ENCODE measurements at places on chromosomes 1 and 21.
A peak's percentile ranks its signal among the peaks of the same experiment; 100 is the strongest.

DNA sequence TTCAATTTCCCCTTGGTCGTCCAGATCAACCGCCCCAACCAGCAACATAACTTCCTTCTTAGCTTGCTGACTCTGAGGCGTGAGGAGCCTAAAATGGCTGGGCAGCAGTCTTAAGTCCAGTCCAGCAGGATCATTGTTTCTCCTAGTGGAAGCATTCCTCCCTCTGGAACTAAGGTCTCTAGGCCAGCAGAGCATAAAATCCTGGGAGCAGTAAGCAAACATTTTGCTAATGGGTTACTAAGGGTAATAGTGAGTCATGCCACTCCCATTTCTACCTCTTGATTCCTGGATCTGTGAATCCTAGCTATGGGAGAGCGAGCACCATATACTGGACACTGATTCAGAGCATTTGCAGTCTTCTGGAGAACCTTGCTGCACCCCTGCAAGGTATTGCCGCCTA, 59.9 kb downstream of the ADSS2 start:
- DNase-seq, result no peak

DNA sequence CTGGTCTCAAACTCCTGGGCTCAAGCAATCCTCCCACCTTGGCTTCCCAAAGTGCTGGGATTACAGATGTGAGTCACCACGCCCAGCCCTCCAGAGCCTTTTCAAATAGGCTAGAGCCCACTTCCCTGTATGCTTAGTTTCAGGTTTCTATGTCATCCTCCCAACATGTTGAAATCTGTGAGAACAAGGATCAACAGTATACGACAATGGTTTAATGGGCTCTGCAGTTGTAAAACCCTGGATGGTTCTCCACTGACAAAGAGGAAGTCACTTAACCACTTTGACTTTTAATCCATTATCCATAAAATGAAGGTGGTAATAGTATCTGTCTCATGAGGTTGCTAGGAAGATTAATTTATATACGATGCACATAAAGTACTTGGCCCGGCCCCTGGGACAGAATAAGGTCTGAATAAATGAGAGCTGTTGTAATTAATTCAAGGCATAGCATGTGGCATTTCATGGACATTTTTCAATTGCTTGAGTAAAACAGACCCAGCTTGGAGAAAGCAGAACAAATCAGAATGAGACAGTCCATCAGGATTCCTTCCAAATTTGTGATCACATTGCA, 113.9 kb upstream of the ZNF648 start:
- DNase-seq, result peak; percentile 94

- DNase-seq, result no peak
Observed at GRCh38 chr1:17075470-17076255, 21.8 kb upstream of the SDHB start.

DNA sequence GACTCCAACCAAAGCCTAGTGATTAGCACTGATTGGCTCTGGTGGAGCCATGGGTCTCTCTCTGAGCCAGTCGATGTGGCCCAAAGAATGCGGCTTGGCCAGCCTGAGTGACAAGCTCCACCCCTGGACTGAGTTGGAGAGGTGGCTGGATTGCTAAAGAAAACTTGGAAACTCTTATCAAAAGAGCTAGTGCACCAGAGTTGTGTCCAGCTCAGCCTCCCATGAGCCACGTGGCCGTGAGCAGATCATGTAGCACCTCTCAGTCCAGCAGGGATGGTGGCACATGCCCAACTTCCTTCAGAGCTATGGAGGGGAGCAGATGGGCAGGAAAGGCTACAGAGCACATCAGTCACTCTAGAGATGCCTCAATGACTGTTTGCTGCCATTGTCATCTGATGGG, 142.8 kb upstream of the VAMP3 start:
- DNase-seq, result no peak

DNA sequence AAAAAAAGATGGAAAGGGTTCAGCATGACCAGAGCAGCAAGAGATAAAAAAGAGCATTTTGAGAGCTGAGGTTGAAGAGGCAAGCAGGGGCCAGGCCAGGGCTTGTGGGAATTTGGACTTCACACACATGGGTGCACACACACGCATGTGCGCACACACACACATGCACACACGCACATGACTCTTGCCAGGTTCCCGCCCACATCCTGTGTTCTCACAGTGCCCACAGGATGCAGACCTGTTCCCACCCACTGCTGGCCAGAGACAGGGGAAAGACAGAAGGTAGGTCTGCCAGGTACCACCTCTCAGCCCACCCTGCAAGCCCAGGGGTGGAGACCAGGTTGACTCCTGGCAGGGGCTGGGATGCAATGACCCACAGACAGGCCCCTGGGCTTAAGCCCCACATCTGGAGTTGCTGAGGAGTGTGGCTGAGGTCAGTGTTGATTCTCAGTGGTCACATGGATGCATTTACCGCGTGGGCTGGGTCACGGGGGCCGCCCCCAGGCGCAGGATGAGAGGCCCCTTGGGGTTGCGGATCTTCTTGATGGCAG, 4.4 kb downstream of the COL16A1 start:
- no peak for DNase-seq

GRCh38 chr1:164958982-164959768, 397.3 kb downstream of the LMX1A start:
- DNase-seq, result no peak

DNA sequence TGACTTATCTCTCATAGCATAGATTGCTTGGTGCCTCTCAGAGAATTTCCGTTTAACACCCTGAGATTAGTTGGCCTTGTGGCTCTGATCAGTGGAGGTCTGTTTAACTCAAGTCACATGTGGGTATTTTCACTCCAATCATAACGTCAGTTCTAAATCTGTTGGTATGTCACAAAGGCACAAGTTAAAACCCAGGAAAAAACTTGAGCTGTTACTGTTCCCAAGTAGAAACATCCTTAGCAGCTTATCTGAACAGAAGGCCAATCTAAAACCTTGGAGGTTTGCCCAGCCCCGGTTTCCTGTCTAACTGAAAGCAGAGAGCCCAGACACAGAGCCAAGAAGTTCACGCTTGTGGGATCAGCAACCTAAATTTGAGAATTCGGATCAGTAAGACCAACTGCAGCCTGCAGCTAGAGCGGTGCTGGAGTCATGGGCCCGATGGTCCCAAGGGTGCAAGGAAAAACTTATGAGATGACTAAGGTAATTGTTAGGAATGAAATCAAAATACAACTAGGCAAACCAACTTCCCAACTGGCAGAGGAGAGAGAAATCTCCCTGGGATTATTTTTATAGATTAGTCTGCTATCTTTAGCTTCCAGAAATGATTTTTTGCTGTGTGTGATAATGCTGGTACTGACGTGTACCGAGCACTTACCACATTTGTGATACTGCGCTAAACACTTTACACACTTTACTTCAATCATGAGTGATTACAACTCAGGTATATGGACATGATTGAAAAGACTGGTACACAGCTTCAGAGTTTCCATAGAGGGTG, 90.2 kb upstream of the C1orf21 start:
- DNase-seq, result no peak

DNA sequence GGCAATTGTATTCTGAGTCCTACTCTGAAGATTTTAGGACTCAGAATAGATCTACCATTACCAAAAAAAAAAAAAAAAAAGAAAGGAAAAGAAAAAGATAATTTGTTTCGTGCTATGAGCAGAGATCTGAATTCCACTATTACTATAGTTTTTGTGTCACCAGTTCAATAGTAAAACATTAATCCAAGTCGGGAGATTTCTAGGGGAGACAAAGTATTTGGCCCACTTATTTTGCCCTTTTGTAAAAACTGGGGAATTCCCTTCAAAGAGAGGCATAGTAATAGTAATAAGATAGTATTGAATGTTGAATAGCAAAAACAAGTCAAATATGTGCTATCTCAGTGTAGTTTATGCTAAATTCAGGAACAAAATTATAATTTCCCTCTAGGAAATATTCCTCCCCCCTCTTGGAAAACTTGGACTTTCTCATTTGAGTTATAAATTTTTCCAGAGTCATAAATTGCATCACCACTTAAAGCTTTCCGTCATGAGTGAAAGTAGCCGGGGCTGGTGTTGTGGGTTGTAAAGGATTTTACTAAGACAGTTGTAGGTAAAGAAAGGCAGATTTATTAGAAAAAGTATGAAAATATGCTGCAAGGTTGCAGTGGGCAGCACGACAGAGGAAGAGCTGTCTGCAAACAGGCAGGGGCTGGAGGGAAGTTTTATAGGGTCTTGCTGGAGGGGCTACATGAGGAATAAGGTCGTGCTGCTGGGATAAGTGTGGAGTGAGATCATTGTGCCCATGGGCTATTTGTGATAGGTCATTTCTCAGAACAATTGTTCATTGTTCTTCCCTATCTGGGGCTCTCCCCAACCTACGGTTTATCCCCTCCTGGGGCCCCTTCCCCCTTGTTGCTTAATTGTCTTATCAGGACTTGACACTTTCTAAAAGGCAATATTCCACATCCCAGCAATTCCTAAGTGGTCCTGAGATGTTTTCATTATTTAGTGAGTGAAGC, 1009.9 kb downstream of the PLA2G4A start:
- DNase-seq, result no peak

- DNase-seq, result no peak
Observed at GRCh38 chr1:203934027-203934426, 72.6 kb downstream of the SNRPE start.

DNA sequence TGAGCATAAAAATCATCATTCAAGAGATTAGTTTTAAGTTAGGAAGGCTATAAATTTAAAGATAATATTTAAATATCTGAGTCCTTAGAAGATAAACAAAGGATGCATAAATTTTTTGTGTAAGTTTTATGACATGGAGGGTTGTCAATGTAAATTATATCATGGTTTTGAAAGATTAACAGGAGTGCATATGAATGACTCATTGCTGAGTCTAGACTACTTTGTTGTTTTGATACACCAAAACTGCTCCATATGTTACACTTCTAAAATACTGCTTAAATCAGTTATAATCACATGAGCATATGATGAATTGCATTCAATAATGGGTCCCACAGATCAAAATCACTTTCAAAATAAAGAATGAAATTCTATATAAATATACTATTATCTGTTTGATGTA, 312.5 kb downstream of the KCNT2 start:
- no peak for DNase-seq

DNA sequence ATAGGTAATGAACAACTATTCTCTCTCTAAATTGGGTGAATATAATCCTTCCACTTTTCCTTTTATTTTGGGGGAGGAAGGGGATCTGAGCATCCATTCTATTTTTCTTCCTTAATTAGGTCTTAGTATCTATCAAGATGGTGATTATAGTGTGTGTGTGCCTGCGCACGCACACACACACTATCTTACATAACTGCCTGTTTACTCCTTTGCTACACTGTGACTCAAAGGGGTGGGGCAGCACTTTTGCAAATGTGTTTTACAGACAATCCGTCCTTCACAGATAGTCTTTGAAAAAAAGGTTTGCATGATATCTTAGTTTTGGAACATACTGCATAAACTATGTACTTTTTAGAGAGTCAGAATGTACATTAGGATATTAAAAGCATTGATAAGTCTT, 191.5 kb downstream of the SDCCAG8 start:
- DNase-seq, result no peak

DNA sequence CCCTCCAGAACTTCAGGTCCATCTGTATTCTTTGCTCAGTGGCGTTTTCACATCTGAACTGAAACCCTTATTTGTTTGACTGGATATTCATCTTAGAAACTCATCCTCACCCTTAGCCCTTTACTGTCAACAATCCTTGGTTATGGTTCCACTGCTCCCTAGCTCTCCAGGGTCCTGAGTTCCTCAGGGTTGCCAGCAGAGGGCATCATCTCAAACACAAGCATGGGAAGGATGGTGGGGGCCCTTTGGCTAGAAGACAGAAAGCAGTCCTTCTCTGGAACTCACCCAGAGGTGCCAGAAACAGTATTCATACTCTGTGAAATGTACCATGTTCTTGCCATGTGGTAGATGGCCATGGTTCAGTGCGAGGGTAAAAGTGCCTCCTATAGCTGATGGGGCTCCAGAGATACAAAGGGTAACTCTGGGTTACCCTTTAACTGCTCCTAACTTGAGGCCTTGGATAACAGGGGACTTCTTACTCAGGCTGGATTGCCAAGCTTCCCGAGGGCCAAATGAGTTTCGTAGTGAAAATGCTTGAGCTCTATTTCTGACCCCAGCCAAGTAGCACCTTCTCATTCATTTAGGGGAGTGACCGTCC, 11.3 kb downstream of the NCSTN start:
- DNase-seq, result no peak

GRCh38 chr1:66556161-66556611, 22.2 kb downstream of the SGIP1 start:
- DNase-seq, result peak; percentile 90

- DNase-seq, result no peak
Observed at GRCh38 chr1:162292422-162292849, 84.2 kb downstream of the SPATA46 start.

Measured in NCI-H2029 treated with DMSO at 0.1 percent for 48 hours (cell line).